Mesendoderm (in vitro differentiated cells): ENCODE measurements at places on chromosomes 16 and 17.

GRCh38 chr17:64084940-64085649 is 44.8 kb downstream of the ERN1 start:
- no peak for DNase-seq

- peak; percentile 90 for DNase-seq
These were observed at the start of gene ERBB2 for GRCh38 chr17:39699818-39700147. Gene ERBB2 (plus strand): TSS chr17:39700064. CDS start chr17:39700239, 175 bp downstream.

DNA sequence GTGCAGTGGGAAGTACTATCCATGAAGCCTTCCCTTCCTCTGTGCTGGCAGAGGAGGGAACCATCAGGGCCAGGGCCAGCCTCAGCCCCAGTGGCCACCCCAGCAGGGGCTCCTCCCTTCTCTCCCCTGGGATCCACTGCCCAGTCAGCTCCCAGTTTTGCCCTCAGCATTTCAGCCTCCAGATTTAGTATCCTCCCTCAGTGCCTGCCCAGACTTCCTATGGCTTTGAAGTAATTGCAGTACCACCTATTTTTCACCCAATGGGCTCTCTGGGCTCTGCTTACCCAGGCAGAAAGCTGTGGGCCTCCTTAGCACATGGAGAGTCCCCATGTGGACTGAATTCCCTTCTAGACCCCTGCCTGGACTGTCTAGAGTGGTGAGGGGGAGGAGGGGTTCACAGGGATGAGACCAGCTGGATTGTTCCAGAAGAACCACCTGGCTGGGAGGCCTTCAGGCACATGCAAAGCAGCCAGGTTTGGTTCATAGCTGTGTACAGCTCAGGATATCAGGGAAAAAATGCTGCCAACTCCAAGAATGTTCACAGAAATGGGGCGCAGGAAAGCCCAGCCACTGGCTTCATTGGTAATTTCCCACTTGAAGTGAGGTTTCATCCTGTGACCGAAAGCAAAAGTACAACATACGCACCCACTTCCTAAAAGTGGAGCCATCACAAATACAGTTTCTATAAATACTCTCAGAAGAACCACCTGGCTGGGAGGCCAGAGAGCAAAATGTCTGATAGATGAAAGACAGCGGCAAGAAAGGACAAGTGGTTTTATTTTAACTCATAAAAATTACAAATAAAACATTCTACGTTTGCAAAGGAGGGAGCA is 15.2 kb upstream of the HERPUD1 start:
- DNase-seq: no peak

GRCh38 chr17:596763-597644 is 117.6 kb downstream of the VPS53 start:
- DNase-seq: no peak

DNA sequence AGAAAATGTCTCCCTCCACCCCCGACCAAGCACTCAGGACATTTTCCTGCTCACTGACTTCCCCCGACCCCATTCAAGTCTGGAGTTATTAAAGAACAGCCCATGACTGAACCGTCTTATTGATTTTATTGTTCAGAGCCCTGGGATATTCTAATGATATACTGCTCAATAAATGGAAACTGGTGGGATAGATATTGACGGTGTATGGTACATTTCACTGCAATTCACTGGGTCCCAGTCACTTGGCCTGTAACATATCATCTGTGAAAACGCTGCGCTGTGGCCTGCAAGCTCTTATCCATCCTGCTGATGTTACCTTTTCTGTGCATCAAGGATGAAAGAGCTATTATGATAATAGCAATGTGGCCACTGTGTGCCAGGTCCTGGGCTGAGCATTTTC is 258.2 kb downstream of the XYLT1 start:
- no peak for DNase-seq

DNA sequence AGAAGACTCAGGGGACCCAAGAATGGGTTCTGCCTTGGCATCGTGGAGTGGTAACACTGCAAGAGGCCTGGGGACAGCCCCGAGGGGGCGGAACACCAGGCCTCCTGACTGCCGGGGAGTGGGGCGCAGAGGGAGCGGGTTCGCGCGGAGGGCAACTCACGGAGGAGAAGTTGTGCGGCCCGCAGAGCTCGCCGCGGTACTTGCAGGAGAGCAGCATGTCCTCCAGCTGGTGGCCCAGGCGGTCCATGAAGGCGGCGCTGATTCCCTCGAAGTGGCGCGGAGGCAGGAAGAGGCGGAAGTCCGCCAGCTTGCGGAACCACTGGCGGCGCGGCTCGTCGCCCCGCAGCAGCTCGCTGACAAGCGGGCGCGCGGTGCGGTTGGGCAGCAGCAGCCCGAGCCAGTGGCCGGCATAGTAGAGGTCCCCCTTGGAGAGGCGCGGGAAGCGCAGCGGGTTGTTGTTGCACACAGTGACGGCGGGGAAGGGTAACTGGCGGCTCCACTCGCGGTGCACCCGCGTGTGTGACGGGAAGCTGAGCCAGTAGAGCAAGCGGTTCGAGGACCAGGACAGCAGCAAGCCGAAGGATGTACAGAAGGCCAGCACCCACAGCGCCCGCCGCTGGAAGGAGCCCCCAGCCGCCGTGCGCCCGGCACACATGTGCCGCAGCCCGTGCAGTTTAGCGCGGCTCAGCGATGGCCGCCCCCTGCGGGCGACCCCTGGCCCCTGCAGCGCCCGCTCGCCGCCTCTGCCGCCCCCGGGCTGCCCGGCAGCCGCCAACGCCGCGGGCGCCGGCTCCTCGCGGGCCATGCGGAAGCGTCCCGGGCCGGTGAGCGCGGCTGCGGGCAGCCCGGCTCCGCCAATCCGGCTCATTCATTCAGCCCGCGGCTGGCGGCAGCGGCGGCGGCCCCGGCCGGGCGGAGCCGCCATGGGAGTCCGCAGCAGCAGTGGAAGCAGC is 1.6 kb downstream of the ASIC2 start:
- peak; percentile 73 for DNase-seq

DNA sequence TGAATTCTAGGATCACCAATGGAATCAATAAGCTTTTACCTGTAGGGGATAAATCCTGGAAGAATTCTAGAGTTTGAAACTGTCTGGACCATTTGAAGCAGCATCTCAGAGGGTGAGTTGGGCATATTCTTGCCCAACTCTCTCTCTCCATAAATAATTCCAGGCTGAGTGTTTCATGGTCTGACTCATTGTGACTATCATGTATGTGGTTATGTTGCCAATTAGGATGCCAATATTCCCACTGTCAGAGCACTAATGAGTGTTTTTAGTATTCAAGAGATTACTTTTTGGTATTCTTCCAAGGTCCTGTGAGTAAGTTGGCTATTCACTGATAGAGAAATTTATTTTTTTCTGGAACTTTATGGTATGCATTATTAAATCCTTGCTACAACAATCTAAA is 456.9 kb downstream of the TOX3 start:
- DNase-seq: no peak

DNA sequence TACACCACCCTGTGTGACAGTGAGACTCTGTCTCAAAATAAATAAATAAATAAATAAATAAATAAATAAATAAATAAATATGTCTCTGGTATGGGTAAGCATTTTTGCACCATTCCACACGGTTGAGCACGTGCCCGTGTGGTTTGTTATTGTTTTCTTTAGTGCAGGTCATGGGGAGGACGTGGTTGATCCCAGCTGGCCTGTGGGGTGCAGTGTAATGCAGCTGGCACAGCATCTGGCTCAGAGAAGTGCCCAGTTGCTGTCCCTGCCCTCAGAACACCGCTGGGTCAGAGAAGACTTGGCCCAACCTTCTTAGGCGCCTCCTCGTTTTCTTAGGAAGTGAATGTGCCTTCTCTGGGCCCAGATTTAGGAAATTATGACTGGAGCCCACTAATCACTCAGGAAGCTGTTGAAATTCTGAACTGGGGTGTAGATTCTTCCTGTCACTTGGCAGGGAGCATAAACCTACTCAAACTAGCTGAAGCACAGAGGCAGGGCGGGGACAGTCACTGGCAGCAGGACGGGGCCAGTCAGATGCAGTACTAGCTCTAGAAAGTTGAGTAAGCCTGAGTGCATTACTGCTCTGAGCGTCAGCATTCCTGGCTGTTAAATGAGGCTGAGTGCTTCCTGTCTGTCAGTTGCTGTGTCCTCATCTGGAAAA is 85.9 kb downstream of the SNX29 start:
- peak; percentile 22 for DNase-seq

DNA sequence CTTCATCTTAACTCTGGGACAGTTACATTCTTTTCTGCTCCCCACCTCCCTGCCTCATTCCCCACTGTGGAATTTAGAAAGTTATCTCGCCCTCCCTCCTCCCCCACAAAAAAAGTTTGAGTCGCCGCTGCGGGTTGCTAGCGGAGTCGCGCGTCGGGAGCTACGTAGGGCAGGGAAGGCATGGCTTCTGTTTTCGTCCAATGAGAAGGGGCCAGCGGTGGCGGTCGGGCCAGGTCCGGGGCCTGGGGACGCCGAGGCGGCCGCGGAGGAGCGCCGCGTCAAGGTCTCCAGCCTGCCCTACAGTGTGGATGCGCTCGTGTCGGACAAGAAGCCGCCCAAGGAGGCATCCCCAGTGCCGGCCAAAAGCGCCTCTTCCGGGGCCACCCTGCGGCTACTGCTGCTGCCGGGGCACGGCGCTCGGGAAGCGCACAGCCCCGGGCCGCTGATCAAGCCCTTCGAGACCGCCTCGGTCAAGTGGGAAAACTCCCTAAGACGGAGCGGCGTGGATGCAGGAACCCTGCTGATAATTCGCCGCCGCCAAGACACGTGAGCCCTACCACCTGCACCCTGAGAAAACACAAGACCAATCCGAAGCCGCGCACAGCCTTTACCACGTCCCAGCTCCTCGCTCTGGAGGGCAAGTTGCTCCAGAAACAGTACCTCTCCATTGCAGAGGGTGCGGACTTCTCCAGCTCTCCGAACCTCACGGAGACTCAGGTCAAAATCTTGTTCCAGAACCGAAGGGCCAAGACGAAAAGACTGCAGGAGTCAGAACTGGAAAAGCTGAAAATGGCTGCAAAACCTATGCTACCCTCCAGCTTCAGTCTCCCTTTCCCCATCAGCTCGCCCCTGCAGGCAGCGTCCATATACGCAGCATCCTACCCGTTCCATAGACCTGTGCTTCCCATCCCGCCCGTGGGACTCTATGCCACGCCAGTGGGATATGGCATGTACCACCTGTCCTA is 8.9 kb downstream of the OR4D1 start:
- DNase-seq: peak; percentile 75

- DNase-seq: no peak
These were observed 800.0 kb downstream of the KCNJ18 start for GRCh38 chr17:22492331-22492730.

- DNase-seq: no peak
These were observed 23.9 kb upstream of the TMEM98 start for GRCh38 chr17:32903774-32904673.

GRCh38 chr16:49901711-49902110 is 45.8 kb upstream of the ZNF423 start:
- DNase-seq: no peak

- no peak for DNase-seq
These were observed 45.8 kb downstream of the ACTG1 start for GRCh38 chr17:81466564-81467472.

GRCh38 chr17:69441179-69441578 is 26.7 kb downstream of the MAP2K6 start:
- DNase-seq: no peak

GRCh38 chr16:84462296-84463210 is 41.9 kb downstream of the MEAK7 start:
- DNase-seq: no peak

DNA sequence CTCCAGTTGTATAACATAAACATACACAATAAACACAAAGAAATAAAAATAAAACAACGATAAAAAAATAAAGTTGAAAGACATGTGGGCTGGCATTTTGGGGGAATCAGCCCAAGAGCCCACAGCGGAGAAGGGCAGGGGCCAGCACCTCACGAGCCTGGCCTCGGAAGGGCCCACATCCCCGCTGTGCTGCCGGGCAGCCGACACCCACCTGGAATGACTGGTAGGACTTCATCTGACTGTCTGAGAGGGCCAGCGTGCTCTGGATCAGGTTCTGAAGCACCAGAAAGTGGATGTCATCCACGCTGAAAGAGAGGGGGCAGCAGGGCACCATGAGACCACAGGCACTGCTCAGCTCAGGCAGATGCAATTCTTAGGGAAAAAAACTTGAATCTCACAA is 73.5 kb downstream of the GTF3C1 start:
- DNase-seq: no peak

DNA sequence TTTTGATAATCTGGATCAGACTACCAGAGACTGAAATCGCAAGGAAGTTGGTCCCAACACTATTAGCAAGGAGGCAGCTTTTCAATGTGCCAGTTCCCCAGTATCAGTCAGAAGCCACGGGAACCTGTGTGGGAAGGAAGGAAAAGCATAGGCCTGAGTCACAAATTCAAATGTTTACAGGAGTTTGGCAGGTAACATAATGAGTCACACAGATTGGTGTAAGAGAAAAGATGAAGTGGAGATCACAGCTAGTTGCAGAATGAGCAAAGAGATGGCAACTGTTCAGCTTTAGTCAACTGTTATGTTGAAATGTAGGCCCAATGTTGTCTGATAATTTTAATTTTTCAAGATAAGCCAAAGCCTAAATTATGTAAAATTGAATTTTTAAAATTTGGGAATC is 28.1 kb upstream of the ITGA2B start:
- DNase-seq: peak; percentile 22

DNA sequence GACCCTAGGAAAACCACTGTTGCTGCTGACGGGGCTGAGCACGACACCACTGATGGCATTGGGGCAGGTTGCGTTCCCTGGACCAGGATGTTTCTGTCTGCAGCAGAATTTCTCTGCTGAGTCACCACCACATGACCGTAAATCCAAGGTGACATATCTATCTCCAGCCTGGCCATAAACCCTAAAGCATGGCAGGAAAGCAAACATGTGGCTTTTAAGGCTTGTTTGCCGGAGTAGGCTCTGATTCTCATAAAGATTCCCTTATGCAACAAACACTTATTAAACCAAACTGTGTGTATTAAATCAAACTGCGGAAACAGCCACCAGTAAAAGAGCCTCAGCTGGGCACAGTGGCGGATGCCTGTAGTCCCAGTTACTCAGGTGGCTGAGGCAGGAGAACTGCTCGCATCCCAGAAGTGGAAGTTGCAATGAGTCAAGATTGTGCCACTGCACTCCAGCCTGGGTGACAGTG is 17.3 kb downstream of the MPHOSPH6 start:
- peak; percentile 28 for DNase-seq

DNA sequence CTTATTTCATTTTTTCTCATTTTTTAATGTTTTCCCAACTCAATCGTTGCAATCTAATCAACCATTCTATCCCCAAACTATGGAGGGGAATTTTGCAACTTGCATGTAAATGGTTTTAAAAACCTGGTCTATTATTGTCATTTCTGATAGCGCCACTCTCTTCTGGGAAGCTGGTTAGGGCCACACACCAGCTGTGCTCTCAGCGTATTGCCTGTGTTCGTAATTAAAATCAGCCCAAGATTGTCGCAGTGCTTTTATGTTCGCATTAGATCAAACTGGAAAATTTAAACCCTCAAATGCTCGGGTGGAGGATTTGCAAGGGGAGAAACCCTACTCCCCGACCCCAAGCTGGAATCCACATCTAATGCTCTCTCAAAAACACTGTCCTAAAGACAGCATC is 123.5 kb upstream of the CACNG5 start:
- no peak for DNase-seq

GRCh38 chr16:29927070-29927905 is 1.3 kb upstream of the KCTD13 start:
- no peak for DNase-seq

- peak; percentile 64 for DNase-seq
These were observed 1.2 kb downstream of the G6PC3 start for GRCh38 chr17:44071772-44072171.

GRCh38 chr17:77424585-77425344 is 284.0 kb downstream of the SEC14L1 start:
- no peak for DNase-seq

GRCh38 chr17:69761011-69761410 is 314.0 kb upstream of the KCNJ16 start:
- DNase-seq: no peak

GRCh38 chr16:72501739-72502593 is 330.0 kb upstream of the PMFBP1 start:
- peak; percentile 80 for DNase-seq
